ENCODE measurements at places on chromosomes 2 and 18.

DNA sequence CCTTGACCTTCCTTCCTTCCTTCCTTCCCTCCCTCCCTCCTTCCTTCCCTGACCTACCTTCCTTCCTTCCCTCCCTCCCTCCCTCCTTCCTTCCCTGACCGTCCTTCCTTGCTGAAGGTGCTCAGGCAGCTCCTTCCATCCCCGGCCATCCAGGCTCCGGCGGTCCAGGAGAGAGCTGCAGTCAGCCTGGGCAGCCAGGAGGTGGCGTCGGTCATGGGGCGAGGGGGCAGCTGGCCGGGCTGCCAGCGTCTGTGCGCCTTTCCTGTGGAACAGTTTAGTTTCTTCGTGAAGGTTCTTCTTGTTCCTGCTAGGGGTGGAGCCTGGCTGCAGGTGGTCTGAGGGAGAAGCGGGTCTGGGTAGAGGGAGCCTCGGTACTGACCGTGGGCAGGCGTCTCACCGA is 15.7 kb downstream of the GPR35 start:
- no peak for DNase-seq

DNA sequence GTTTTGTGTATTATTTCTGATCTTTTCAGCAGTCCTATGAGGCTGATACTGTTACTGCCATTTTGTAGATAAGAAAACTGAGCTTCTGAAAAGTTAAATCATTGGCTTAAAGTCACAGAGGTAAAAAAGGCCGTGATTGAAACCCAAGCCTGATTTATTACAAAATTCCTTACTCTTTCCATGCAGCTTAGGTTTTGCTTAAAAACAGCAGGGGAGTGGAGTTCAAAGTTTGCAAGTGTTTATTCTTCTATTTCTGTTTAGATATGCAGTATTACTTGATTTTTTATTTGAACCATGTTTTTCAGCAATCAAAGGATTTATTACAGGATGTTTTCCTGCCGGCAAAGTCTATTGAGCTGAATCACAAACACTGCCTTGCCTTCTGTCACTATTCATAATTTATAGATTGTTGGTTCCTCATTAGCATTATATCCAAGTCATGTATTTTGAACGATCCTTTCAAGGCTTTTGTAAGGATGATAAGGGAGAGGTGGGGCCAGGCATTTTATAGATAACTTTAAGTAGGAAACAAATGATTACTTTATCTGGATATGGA is 31.9 kb upstream of the MSTN start:
- no peak for DNase-seq

- no peak for DNase-seq
Observed at GRCh38 chr2:58895857-58896256, 654.7 kb upstream of the FANCL start.

DNA sequence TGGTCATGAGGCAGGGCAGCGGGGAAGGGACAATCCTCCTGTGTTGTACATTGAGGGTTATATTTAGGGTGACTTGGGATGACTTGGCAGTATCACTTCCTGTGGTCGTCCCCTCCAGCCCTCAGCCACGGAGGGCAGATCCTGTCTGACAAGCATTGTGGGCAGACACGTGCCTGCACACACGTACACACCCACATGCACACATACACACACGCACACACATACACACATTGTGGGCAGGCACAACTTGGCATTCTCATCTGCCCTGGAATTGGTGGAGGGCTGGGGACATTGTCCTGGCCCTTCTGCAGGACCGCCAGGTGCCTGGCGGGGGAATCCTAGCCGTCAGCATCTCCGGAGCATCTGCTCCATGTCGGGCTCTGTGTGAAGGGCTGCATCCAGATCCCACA is 47.6 kb downstream of the ODC1 start:
- DNase-seq: peak; percentile 71
